Mammary epithelial cell (primary cell): ENCODE measurements at places on chromosomes 12 and 14.

DNA sequence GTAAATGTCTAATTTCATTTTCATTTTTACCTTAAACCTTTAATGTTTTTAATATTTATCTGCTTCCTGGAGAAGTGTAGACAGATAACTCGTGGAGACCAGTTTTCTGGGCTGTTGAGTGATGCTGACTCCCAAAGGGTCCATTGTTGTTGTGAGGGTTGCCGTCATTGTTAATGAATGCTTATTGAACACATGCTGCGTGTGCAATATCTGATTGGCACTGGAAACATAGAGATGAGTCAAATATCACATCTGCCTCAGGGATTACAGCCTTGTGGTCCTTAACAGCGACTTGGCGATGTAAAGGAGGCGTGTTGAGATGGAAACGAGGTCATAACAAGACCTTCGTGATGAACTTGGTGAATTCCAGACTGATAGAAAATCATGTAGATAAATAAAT is 85.9 kb downstream of the FBXW8 start:
- DNase-seq = no peak

GRCh38 chr12:119512772-119513497 is 80.6 kb upstream of the TMEM233 start:
- DNase-seq = no peak

DNA sequence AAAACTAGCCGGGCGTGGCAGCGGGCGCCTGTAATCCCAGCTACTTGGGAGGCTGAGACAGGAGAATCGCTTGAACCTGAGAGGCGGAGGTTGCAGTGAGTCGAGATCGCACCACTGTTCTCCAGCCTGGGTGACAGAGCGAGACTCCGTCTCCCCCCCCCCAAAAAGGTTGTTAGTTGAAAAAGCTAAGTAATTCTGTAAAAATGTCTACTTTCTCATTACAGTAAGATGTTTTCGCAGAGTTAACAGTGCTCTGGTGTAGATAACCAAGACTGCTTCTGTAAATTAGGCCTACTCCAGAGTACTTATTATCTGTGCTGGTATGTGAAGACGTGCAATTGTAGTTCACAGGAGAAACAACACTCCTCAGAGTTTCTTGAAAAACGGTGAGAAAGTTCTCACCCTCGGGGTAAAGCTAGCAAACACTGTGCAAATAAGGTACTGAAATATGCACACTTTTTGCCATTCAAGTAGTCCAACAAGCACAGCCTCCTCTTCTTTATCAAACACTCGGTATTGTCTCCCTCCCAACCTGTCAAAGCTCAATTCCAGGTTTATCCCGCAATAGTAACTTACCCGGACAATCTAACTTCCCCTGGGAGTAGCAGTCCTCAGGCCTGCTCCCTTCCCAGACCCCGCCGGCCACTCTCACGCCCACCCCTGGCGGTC is 974 bp downstream of the BTBD7 start:
- no peak for DNase-seq

DNA sequence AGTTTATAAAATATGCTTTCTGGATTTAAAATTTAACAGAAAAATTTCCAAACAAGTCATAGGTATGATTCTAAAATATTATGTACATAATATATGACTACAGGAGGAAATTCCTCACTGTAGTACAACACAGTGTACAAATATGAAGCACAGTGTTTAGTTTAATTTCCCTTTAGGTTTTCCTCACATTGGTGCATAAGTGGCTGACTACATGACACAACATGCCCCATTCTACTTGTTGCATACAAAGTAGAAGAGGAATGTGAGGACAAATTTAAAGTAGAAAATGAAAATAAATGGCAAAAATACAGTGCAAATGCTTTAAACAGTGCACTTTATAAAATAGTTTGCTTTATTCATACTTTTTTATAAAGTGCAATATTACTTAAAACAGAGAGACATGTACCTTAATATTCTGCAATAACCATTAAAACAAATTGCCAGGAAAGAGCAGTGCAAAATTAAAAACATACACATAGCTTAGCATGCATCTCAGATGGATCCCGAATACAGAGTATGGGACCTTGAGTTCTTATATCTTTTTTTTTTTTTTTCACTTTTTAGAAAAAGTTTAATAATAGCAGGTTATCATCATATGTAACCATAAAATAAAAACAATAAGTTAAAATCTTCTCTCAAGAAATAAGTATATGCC is 54.8 kb upstream of the TTC7B start:
- peak; percentile 72 for DNase-seq

- DNase-seq = no peak
Measured at GRCh38 chr12:54432815-54433164, 13.7 kb upstream of the ITGA5 start.

DNA sequence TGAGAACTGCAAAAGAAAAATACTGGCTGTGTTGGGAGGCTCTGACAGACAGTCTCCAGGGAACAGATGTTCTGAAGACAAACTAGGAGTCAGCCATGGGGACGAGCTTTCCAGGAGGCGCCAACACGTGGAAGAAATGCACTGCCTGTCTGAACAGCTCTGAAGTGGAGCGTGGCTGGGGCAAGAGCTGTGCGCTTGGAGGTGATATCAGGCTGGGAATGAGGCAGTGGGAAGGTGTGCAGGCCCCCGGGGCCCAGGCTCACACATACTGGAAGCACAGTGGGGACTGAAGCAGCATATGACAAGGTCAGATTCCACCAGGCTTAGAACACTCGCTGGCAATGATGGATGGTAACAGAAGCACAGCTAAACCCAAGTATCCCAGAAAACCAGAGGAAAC is 17.5 kb downstream of the APPL2 start:
- DNase-seq = no peak

DNA sequence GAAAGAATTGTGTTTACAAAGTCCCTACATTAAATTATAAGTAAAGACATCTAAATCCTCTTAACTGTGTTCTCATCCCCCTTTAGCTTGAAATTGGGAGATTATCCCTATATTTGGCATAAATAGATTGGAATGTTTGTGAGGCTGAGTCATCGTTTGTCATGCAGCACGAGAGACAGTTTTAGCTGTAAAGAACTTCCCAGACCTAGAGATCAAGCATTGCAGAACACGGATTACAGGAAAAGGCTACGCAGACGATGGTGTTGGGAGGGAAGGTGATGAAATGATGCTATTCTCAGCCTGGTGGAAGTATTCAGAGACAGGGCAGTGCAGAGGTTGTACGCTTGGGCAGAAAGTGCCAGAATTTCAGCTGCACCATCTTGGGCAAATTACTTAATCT is 93.8 kb downstream of the PTPRB start:
- DNase-seq = peak; percentile 89

DNA sequence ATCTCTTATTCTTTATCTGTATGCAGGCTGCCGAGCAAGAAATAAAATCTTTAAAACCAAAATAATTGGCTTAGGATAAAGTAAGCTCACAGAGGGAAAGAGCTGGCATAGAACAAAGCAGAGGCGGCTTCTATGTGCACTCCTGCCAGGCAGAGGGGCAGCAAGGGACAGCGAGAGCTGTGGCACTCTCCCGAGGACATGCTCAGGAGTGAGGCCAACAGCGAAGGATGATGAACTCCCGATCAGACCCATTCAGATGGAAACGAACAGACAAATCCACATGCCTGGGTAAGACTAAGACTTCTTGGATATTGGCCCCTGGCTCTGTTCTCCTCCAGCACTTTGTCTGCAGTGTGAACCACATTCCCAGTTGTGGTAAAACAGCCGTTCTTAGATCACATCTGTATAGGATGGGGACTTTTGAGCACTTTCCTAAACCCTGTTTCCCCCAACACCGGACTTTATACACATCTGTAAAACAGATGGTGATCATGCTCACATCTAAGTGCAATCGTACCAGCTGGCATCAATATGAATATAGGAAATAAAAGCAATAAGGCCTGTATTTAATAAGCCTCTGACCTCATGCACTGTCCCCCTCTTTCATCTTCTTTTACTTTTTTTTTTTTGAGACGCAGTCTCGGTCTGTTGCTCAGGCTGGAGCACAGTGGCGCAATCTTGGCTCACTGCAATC is 134.1 kb downstream of the PPM1H start:
- DNase-seq = no peak

GRCh38 chr12:105425254-105426174 is 95.0 kb downstream of the C12orf75 start:
- DNase-seq = no peak

DNA sequence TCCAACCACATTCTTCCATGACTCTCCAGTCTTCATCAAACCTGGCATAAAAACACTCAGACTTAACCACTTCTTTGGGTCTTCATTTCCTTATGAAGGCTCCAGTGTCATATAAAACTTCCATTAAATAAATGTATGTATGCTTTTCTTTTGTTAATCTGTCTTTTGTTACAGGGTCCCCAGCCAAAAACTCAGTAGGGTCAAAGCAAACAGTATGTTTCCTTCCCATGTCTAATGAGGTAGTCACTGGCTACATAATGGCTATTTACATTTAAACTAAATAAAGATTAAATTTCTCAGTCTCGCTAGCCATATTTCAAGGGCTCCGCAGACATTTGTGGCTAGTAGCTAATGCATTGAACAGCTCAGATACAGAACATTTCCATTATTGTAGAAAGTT is 40.1 kb upstream of the STAB2 start:
- DNase-seq = no peak

GRCh38 chr12:109721276-109721675 is 7.7 kb downstream of the FAM222A start:
- no peak for DNase-seq

DNA sequence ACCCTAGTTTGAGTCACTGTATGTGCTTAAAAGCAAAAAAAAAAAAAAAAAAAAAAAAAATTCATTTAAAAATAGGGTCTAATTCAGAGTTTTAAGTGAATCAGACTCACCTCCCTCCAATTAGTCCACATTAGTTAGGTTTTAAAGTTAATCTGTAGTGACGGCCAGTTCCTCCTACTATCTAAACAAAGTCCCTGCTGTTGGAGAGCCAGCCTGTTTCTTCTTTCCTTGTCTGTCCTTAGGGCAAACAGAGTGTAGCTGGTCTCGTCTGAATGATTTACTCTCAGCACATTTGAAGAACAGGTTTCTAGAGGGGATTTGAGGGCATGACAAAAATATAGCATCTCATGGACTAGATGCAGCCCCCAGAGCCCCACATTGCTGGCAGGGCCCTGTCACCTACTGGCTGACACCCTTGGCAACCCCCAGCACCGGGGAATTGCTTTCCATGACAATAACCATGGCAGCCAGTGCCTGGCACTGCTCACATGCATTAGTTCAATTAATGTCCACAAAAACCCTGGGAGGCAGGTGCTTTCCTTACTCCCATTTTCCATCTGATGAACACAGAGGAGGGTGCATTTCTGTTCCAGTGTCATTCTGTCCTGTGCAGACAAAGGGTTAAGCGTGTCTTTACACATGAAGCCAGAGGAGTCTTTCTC is 138.3 kb downstream of the PLXNC1 start:
- DNase-seq = no peak

DNA sequence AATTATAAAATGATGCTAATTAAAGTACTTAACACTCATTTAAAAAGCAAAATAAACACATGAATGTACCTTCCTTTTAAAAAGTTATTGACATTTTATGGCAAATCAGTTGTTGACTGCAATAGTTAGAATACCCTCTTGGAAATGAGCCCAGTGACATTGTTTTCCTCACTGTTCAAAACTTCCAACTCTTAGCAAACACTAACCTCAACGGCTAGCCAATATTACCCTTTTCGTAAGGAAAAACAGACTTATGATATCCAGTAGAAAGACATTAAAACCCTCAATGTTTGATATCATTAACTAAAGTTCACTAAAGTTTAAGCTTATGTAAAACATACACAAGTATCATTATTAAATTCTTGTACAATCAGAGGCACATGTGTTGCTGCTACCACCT is 83.6 kb downstream of the EPS8 start:
- no peak for DNase-seq

GRCh38 chr14:105063056-105063455 is 2.2 kb downstream of the GPR132 start:
- no peak for DNase-seq

DNA sequence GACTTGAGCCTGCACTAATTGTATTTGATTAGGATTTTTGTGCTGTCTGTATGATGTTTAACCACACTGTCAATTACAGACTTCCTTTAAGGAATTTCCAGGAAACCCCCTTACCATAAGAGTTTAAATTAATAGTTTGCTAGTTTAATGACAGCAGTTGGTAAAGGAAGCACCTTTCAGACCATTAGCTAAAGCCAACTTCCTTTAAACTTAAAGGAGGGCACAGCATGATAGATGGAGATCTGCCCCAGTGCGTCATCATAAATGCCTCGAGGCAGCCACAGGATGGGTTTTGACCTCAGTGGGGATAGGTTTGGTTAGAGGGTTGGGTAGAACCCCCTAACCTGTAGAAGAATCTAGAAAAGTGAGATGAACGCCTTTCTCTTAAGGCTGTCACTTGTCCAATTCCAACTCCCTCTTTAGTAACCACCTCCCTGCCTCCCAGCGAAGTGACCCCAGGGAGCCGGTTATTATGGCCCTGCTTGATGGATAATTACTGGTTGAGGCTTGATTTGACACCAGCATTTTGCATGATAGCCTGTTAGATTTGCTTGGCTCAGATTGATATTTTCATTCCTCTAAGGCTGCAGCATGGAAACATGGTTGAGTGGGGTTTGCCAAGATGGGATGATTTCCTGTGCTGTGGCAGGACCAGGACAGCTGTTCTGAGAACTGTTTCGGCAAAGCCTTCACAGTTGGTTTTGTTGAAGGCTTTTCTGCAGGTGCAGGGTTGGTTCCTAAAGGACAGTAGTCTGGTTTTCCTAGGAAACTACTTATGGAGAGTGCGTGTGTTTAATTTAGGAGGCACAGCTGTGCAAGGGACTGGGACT is 62.7 kb downstream of the CHST11 start:
- DNase-seq = no peak

DNA sequence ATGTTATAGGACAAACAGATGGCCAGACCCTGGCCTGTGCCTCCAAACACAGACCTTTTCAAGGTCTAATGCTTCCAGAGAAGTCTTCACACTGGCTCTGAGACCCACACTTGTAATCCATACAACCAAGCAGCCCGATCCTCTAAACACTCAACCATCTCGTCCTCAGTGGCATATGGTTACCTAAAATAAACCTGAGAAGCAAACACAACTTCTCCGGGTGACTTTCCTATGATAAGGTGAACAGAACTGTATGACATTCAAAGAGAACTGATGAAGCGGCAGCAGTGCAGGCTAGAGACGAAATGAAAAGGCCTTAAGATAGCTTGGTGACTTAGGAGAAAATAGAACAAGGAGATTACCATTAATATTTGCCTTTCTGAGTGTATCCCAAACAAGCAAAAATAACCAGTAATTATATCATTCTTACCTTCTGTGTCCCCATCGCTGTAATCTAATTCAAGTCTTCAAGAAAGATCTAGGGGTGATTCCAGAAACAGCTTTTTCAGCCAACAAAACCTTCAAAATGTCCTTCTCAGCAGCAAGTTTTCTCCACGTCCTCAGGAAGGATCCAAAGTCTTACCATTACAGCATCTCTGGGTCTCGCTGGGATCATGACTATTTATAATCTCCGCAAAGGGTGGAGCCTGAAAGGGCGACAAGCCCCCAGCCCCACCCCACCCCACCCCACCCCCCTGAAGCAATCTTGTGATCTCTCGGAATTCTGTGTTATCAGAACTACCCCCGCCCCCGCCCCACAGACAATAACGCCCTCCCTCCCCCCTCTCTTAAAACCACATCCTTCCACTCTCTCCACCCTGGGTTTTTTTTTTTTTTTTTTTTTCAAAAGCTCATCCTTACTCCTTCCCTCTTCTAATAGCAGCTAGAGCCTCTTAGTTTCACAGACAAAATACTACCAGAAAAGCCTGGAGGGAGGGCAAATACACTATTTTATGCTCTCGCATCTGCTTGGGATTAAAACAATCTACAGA is at the start of gene SLC2A3:
SLC2A3 (minus strand) TSS at position 598 of the 992 bp plus-strand sequence; CDS start at position 445, 153 bp downstream.
- peak; percentile 36 for DNase-seq
